ENCODE measurements at places on chromosomes 13 and 19. TPM values are rescaled to one million over a fixed set of nuclear protein-coding genes. Genes with fewer than 3 reads are reported as not detected.

GRCh38 chr19:38562096-38562495, 55.7 kb downstream of the MAP4K1 start:
- H3K4me3 ChIP-seq: no peak overlapping the region
- no peaks in the 10 kb centered on the region for H3K36me3 ChIP-seq
- H3K27me3 ChIP-seq: peaks cover 17% of the 10 kb centered on the region
- no peak overlapping the region for H3K27ac ChIP-seq

- no peak overlapping the region for H3K27ac ChIP-seq
- H3K27me3 ChIP-seq: no peaks in the 10 kb centered on the region
- no peaks in the 10 kb centered on the region for H3K36me3 ChIP-seq
- DNase-seq: no peak
- no peaks in the 10 kb centered on the region for H3K4me1 ChIP-seq
These were observed 153.7 kb upstream of the ARGLU1 start for GRCh38 chr13:106721599-106721998.

DNA sequence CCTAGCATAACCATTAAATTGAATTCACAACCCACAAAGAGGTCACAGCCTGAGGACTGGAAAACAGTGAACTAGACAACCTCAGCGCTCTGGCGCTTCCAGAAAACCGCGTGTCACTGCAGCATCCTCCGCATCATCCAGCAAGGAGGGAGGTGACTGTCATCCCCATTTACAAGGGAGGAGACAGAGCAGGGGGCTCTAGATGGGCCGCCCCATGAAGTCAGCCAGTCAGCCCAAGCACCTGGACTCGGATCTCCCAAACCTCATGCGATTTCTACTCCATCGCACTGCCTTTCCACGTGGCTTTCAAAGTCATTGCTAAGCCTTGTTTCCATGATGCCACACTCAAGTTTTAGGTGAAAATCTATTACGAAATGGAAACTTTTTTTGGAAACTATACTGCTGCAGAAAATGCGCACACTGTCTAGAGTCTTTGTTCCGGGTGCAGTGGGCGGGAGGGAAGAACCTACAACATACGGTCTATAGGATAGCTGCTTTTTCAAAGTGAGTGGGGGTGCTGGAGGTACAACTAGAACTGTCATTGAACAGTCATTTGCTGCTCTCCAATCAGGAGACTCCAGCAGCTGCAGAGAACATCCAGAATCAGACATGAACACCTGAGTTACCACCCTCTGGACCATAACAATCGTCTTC, 2.8 kb downstream of the AP3D1 start:
- no peaks in the 10 kb centered on the region for H3K27me3 ChIP-seq
- DNase-seq: no peak
- H3K27ac ChIP-seq: no peak overlapping the region
- peaks cover 4% of the 10 kb centered on the region for H3K4me1 ChIP-seq
- H3K4me3 ChIP-seq: peak overlapping the region; percentile 93

DNA sequence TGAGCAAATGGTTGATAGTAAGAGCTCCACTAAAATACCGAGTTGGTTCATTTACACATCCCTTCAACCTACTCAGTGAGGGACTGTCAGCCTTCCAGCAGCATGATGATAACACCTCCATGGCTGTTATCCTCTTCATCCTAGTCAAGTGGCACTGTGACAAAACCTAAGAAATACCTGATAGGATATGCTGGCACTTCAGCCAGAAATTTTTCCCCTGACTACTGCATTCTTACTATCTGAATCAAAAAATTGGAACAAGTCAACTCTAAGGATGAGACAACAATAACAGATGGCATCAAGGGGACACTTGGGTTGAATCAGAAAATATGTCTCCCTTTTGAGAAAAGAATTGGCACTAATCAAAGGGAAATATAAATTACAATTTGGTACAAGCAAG, 193.9 kb downstream of the KCTD12 start:
- no peak overlapping the region for H3K27ac ChIP-seq
- no peaks in the 10 kb centered on the region for H3K36me3 ChIP-seq
- H3K27me3 ChIP-seq: no peaks in the 10 kb centered on the region
- no peak overlapping the region for H3K4me3 ChIP-seq
- no peaks in the 10 kb centered on the region for H3K4me1 ChIP-seq

- H3K36me3 ChIP-seq: no peaks in the 10 kb centered on the region
- no peaks in the 10 kb centered on the region for H3K27me3 ChIP-seq
- H3K27ac ChIP-seq: no peak overlapping the region
- DNase-seq: no peak
These were observed 672.8 kb downstream of the PCDH9 start for GRCh38 chr13:66557357-66557756.

DNA sequence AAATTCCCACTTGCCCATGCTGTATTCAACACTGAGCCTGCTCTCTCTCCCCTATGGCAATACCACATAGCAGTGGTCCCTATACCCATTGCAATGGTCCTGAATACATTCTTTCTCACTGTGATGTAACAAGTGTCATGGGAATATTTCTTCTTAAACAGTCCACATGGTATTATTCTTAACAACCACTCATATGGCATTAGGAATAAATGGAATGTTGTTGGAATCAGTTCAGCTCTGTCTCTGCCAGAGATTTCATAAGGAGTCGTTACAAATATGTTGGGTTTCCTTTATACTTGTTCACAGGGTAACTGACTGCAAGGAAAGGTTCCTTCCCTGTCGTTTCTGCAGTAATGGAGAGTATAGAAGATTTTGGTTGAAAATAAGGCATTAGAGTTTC, 128.3 kb upstream of the SPATA13 start:
- no peaks in the 10 kb centered on the region for H3K36me3 ChIP-seq
- no peak for DNase-seq
- peaks cover 4% of the 10 kb centered on the region for H3K4me1 ChIP-seq
- no peaks in the 10 kb centered on the region for H3K27me3 ChIP-seq
- no peak overlapping the region for H3K4me3 ChIP-seq

- DNase-seq: no peak
- no peak overlapping the region for H3K4me3 ChIP-seq
- H3K36me3 ChIP-seq: peaks cover 9% of the 10 kb centered on the region
- no peaks in the 10 kb centered on the region for H3K27me3 ChIP-seq
- no peaks in the 10 kb centered on the region for H3K4me1 ChIP-seq
These were observed 6.8 kb downstream of the CSNK1G2 start for GRCh38 chr19:1947651-1948209.

- no peaks in the 10 kb centered on the region for H3K27me3 ChIP-seq
- peak overlapping the region; percentile 7 for H3K27ac ChIP-seq
- DNase-seq: peak; percentile 58
- peaks cover 14% of the 10 kb centered on the region for H3K4me1 ChIP-seq
- no peak overlapping the region for H3K4me3 ChIP-seq
These were observed 41.7 kb upstream of the UBL3 start for GRCh38 chr13:29892151-29892550.

DNA sequence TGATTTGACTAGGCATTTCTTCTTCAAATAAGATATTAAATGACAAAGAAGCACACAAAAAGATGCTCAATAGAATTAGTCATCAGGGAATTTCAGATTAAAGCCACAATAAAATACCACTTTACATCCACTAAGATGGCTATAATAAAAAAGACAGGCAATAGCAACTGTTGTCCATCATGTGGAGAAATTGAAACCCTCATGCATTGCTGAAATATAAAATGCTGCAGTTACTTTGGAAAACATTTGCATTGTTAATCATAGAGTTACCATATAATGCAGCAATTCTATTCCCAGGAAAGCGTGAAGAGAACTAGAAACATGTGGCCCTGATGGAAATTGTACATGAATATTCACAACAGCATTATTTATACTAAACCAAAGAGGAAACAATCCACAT, 605.5 kb upstream of the SLITRK1 start:
- H3K27me3 ChIP-seq: no peaks in the 10 kb centered on the region
- peaks cover 2% of the 10 kb centered on the region for H3K4me1 ChIP-seq
- no peaks in the 10 kb centered on the region for H3K36me3 ChIP-seq
- DNase-seq: no peak

DNA sequence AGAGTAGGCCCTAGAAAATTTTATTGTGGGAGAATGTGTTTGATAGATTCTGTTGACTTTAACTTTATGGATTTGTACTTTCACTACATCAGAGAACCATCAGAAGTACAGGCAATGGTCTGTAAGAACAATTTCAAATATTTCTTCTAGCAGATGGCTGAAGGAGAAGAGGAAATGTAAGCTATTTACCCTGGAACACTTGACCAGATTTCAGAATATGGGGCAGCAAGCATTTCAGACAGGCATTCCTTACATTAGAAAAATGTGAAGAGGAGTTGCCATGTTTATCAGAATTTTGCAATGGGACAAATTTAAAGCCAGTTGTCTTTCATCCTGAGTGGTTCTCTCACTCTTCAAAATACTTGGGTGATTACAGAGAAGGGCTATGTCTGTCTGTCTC, 7.5 kb downstream of the FRY start:
- H3K4me3 ChIP-seq: no peak overlapping the region
- H3K36me3 ChIP-seq: no peaks in the 10 kb centered on the region
- H3K4me1 ChIP-seq: peaks cover 4% of the 10 kb centered on the region
- no peak overlapping the region for H3K27ac ChIP-seq
- DNase-seq: no peak

- H3K36me3 ChIP-seq: no peaks in the 10 kb centered on the region
- H3K4me1 ChIP-seq: no peaks in the 10 kb centered on the region
- no peak overlapping the region for H3K27ac ChIP-seq
- no peak for DNase-seq
- H3K27me3 ChIP-seq: no peaks in the 10 kb centered on the region
These were observed 832.0 kb upstream of the SLITRK5 start for GRCh38 chr13:86839221-86839620.

- no peaks in the 10 kb centered on the region for H3K36me3 ChIP-seq
- H3K4me1 ChIP-seq: peaks cover 9% of the 10 kb centered on the region
- no peak overlapping the region for H3K4me3 ChIP-seq
These were observed 240.3 kb downstream of the LMO7 start for GRCh38 chr13:75876142-75877050.

DNA sequence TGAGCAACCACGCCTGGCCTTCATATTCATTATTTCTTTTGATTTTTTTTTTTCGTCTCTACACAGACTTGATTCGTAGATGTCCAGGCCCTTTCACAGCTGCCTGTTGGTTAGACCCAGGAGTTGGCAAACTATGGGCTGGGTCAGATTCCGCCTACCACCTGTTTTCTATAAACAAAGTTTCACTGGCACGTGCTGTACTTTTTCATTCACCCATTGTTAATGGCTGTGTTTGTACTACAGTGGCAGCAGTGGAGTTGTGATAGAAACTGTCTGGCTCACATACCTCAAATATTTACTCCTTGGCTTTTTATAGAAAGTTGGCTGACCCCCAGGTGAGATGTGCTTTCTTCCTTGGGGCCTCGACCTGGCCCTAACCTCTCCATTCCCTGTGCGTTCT, 72.9 kb upstream of the TEX29 start:
- peaks cover 47% of the 10 kb centered on the region for H3K36me3 ChIP-seq
- H3K27ac ChIP-seq: no peak overlapping the region
- peaks cover 7% of the 10 kb centered on the region for H3K4me1 ChIP-seq
- H3K4me3 ChIP-seq: no peak overlapping the region

DNA sequence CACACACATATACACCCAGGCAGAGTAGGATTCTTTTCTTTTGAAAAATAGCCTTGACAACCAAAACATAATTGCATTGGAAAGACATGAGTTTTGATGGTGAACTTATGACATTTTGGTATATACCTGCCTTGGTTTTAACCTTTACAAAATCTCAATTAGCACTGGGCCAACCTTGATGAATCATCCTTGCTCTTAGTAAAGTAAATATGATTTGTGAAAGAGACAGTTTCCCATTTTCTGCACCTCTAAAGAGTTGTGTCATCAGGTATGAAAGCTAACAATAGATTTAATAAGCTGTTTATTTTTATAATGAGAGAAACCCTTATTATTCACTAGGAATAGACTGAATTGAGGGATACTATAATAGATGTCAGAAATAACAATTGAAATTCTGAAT, 15.7 kb upstream of the ENOX1 start:
- no peak overlapping the region for H3K27ac ChIP-seq
- no peak for DNase-seq
- H3K4me1 ChIP-seq: no peaks in the 10 kb centered on the region

GRCh38 chr13:38606699-38607535, 80.0 kb upstream of the FREM2 start:
- no peak for DNase-seq
- H3K27ac ChIP-seq: no peak overlapping the region
- H3K4me3 ChIP-seq: no peak overlapping the region
- no peaks in the 10 kb centered on the region for H3K27me3 ChIP-seq
- no peaks in the 10 kb centered on the region for H3K36me3 ChIP-seq
- no peaks in the 10 kb centered on the region for H3K4me1 ChIP-seq

- no peak overlapping the region for H3K4me3 ChIP-seq
- peaks cover 16% of the 10 kb centered on the region for H3K27me3 ChIP-seq
- H3K27ac ChIP-seq: no peak overlapping the region
- no peaks in the 10 kb centered on the region for H3K4me1 ChIP-seq
- no peak for DNase-seq
- H3K36me3 ChIP-seq: no peaks in the 10 kb centered on the region
These were observed 13.5 kb downstream of the ERICH4 start for GRCh38 chr19:41456342-41456918.

DNA sequence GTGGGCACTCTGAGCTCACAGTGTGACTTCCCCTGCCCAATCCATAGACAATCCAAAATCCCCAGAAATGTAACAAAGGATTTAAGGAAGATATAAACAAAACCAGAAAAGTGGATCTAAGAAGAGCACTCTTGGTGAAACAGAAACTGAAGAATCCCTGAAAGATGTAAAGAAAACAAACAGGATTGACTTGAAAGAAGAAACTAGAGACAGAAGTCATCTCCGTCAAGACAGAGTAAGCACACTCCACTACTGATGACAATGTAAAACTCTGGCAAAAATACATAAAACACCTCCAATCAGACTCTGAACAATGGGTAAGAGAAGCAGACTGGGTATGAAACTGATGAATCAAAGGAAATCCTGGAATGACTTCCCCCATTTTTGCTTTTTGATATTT, 13.5 kb downstream of the TUBGCP3 start:
- H3K27ac ChIP-seq: no peak overlapping the region
- H3K27me3 ChIP-seq: no peaks in the 10 kb centered on the region
- H3K4me1 ChIP-seq: no peaks in the 10 kb centered on the region
- no peak for DNase-seq
- H3K36me3 ChIP-seq: no peaks in the 10 kb centered on the region

DNA sequence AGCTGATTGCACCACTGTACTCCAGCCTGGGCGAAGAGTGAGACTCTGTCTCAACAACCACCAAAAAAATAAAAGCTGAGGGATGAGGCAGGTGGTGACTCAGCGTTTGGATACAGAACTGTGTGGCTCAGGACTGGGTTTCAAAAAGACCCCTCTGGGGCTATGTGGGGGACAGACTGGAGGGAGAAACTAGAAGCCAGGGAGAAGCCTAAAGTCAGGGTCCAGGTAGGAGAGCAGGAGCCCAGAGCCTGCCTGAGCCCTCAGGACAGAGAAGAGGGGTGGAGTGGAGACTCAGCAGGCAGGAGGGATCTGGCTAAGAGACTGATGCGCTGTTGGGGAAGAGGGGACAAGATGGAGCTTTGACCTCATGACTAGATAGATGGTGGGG, 1.8 kb upstream of the CD37 start:
- H3K36me3 ChIP-seq: peaks cover 3% of the 10 kb centered on the region
- no peak for DNase-seq
- H3K27ac ChIP-seq: no peak overlapping the region
- H3K27me3 ChIP-seq: peaks cover 6% of the 10 kb centered on the region
- H3K4me3 ChIP-seq: no peak overlapping the region
- no peaks in the 10 kb centered on the region for H3K4me1 ChIP-seq

GRCh38 chr19:51921949-51922348, 5.3 kb upstream of the ZNF613 start:
- H3K27ac ChIP-seq: no peak overlapping the region
- DNase-seq: peak; percentile 49
- no peaks in the 10 kb centered on the region for H3K4me1 ChIP-seq
- no peaks in the 10 kb centered on the region for H3K27me3 ChIP-seq
- H3K36me3 ChIP-seq: no peaks in the 10 kb centered on the region

Gene NKG7
- total RNA-seq: not detected

Gene ZNF480
- 38.1 TPM for total RNA-seq

Gene KLF2
- 0.92 TPM for total RNA-seq

Gene KASH5
- total RNA-seq: not detected

Gene SERP2
- total RNA-seq: 3.5 TPM

Gene ZNF667
- not detected for total RNA-seq
